ENCODE measurements at places on chromosomes 11 and 22.

DNA sequence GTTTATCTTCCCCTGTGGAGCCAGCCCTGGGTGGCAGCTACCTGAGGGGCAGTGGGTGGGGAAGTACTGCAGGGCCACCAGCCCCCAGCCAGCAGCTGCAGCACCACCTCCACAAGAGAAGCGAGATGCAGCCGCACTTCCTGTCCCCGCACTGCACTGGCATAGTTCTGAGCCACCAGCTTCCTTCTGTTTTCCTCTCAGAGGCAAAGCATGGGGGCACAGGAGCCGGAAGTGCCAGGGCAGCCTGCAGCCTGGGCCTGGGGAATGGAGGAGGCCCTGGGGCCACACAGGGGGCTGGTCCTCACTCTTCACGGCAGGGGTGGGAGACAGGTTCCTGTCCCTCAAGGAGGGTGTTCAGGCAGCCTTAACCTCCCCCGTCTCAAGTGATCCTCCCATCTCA is 11.9 kb upstream of the SH3BP1 start:
- DNase-seq: no peak

GRCh38 chr11:71326328-71326940 is 74.1 kb upstream of the SHANK2 start:
- DNase-seq: no peak

DNA sequence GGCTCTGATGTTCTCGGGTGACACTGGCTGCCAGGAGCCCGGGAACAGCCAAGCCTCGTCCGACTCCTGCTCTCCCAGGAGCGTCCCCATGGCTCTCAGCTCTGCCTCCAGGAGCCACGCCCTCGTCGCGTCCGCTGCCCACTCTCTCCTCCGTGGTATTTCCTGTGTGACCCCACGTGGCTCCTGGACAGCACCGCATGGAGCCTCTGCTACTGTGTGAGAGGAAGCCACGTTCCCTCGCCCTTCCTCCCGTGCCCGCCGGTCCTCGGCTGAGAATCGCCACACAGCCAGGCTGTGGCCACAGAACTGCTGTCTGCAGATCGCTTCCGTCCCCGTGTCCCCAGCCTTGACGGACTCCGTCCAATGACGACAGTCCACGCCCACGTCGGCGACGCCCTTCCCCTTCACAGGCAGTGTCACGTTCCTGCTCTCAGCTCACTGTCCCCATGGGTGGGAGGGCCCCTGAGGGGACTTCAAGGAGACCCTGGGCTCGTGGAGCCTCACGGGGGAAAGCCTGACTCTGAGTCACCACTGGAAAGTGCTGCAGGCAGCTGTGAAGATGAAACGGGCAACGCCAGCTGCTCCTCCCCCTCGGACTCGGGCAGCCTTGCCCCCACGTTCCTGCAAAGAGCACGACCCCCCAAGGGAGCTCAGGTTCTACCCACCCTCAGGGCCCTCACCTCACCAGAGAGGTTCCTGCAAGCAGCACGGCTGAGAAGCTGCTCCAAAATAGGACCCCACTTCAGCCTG is 458.5 kb downstream of the BRD1 start:
- no peak for DNase-seq

GRCh38 chr11:130766650-130767565 is 149.4 kb downstream of the SNX19 start:
- DNase-seq: no peak

- no peak for DNase-seq
Measured at GRCh38 chr11:67572305-67572704, 11.3 kb upstream of the GSTP1 start.

All from stimulated activated CD8-positive, alpha-beta memory T cell treated with anti-CD3 and anti-CD28 coated beads, Interleukin-15, amount 100 ng/mL, for 48 hours (primary cell).